ENCODE measurements at places on chromosomes 4 and X.

DNA sequence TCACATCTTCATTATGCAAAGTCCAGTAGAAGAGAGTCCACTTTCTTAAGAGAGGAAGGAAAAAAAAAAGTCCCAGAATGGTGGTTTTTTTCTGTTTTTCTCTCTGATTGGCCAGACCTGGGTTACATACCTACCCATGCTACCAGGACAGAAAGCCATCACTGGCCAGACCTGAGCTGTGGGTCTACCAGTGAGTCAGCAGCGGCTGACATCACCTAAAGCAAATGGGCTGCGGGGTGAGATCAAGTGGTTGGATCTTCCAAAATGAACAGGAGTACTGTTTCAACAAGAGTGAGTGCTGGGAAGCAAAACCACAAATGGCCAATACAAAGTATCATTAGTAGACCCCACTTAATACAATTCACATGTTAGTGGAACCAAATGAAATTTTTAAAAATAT is 1.6 kb upstream of the NDST3 start:
- no peak for DNase-seq

DNA sequence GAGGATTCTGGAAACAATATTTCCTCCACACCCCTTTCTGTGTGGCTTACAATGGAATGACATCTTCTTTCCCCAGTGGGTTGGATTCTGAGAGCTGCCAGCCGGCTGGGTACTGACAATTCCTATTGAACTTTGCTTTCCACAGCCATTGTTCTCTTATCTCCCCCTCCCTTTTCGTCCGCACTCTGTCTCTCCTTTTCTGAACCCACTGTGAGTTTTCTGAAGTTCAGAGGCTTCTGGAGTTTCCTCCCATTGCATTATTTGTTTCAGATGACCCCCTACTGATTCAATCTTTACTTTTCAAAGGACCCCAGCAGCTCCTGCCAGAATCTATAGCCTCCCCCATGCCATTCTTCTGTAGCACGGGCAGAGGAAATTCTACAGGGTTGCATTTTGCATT is 10.4 kb downstream of the SMPX start:
- no peak for DNase-seq

DNA sequence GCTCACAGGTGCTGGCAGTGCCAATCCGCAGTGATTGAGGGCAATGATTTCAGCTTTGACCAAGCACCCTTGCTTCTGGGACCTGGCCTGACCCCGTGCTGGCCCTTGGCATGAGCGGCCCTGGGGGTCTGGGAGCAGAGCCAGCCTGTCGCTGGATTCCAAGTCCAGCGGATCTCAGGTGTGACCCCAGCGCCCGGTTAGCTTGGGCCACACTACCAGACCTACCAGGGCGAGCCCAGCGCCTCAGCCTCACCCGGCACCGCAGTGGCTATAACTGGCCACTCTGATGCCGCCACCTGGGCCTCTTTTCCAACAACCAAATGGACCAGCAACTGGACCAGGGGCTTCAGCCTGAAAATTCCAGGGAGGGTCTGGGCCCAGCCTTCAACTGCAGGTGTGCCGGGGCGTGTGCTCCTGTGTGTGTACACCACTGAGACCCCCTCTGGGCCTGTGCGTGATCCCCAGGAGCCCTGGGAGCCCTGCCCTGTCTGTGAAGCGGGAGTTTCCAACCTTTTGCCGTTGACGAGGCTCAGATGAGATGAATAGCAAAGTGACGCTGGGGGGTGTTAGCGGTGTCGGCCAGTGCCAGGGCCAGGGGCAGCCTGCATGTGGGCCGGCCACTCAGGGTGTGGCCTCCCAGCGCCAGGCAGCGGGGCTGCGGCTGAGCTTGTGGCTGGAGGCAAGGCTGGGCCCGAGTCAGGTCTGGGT is 658 bp downstream of the SH3TC1 start:
- DNase-seq, result peak; percentile 73

DNA sequence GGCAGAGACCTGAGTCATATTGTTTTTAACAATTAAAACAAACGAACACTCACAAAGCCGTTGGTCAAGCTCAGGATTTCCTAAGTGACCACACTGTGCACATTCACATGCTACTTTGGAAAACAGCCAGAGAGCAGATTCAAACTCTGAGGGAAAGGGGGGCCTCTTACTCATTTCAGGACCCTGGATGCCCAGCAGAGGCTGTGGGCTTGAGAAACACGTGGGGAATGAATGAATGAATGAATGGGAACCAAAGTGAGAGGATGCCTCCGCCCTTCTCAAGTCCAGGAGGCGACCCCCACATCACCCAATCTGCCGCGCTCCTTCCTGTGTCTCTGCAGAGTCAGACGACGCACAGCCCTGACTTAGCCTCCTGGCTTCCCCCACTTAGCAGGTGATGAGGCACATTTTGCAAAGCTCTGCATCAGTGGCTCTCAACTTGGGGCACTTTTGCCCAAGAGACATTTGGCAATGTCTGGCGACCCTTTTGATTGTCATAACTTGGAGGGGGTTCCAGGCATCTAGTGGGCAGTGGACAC is 76.0 kb downstream of the ABLIM2 start:
- no peak for DNase-seq

DNA sequence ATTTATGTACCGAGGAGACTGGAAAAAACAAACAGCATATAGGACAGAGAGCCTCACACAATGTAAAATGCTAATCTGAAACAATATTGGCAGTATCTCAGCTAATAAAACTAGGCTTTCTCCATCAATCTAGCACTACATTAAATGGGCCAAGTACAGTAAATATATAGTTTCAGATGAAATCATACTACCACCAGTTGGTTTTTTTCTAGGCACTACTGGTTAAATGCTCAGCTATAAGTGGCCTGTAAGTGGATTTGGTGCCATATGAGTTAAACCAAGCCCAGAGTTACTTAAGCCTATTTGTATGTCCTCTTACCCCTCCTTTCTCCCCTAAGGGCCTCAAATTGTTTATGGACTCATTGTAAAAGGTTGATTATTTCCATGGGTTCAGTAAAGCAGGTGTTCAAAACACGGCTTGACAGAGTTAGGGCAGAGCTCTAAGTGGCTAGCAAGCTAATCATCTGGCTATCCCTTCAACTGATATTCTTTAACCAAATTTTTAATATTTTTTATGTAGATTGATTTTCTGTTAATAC is 57.5 kb downstream of the FAM13A start:
- no peak for DNase-seq

DNA sequence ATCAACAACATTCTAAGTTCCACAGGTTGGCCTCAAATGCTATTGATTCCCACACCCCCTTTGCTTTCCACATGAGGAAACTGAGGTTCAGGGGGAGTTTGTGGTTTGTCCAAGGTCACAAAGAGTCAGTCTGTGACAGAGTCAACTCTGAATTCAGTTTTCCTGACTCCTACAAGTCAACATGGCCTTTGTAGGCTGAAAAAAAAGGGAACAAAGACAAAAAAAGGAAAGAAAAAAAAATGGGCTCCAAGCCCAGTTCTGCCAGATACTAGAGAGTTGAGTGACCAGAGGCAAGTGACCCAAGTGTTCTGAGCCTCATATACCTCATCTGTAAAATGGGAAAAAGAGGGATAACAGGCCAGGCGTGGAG is 16.5 kb upstream of the PIM2 start:
- DNase-seq, result peak; percentile 53

DNA sequence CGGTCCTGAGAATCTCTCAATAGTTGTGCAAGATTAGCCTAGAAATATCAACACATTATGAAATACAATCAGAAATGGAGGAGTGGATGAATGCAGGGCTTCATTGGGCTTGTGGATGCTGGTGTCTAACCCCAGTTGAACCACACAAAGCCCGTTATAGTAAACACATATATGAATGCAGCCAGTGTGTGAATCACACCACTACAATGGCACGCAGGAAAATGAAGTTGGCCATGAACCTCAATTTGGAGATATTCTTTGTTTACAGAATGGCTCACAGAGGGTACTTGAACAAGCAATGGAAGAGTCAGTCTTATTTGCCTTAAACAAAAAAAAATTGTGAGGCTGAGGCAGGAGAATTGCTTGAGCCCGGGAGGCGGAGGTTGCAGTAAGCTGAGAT is 57.8 kb downstream of the SOD3 start:
- no peak for DNase-seq

DNA sequence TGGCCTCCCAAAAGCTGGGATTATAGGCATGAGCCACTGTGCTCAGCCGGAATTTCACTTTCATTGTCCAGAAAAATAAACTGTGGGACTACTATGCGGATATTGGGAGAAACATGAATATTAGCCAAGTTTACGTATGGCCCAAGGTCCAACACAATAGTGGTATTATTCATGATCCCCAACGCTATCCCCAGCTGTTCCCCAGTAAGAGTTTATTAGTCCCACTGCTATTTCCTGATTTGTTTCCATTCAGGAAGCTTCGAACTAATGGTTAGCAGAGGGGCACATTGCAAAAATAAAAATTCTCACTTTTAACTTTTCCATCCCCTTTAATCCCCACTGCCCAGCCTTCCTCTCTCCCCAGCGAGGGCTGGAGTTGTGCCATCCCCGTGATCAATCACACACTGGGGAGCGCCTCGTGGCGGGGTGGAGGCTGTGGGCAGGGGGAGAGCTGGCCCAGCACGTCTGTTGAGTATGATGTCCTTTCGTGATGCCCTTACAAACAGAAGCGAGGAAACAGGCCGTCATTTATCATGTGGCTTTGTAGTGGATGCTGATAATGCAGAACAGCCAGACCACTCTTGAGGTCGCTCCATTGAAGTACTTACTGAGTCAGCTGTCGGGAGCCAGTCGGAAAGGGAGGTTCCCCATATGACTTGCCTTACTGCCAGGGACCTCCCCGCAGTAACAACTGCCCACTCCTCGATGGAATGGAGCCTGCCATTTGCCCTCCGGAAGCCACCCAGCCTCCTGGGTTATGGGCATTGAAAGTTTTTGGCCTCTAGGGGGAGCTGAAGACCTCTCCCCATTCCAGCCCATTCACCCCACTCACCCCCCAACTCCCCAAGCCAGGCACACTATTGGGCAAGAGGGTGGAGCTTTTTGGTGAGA is 117.0 kb downstream of the KDR start:
- DNase-seq, result no peak

DNA sequence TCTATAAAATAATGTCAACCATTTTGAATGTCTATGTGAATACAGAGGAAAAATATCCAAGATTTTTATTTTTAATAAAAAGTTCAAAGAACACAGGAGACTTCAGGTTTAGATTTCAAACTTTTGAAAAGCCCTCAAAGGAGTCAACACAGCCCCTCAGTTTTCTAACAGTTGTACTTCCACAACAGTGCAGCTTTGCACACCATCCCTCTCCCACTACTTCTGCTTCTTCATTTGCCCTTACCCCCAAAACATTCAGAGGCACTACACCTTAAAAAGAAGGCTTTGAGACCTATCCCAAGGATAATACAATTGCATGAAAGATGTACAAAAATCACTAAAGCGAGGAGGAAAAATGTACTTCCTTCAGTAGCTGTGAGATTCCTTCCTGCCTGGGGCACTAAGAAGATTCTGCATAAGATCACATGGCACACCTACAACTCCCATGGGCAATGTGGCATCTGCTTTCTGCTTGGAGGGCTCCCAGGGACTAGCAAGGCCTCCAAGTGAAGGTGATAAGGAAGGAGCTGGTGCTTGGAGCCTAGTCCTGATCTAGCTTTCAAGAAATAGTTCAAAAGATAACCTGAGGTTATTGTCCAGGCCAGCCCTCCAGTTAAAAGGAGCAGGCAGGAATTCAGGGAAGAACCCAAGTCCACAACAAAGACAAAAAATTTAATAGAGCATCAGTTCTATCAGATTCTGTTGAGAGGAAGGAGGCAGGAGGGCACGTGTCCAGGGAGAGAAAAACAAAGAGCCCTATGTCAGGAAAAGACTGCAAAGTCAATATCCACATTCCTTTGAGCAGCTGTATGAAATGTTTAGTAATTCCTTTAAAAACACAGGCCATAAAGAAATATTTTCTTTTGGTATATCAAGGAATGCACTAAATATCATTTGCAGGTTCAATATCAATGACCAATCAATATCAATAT is 19.1 kb downstream of the ARAP2 start:
- no peak for DNase-seq

DNA sequence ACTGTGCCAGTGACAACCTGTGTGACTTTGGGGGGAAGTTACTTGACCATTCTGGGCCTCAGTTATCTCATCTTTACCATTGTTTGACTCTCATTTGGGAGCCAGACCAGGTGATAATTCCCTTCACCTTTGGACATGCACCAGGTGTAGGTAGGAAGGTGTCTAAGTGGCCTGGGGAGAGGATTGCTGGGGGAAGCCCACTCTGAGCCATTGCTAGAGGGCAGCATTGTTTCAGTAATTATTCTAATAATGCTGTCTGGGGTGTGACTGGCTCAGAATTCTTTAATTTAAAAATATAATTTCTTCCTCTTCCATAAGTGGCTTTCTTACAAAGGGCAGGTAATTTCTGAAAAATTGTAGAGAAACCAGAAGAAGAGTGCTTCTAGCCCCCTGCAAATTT is 104.3 kb downstream of the RTL9 start:
- DNase-seq, result no peak

DNA sequence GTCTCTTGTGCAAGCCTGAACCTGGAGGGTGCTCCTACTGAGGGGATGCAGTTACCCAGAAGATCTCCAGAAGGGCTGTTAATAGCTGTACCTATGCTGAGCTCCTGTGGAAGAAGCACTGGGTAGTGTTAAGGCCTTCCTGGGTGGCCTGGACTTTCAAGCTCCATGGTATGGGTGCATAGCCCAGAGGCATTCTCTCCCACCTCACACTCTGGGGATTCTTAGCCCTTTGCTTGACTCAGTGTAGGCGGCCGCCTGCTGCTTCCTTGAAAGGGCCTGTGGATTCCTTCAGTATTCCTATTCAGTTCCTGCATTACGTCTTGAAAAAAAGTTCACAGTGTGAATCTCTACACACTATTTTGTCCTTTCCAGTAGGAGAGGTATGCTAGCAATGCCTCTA is 235.7 kb upstream of the MAGEB16 start:
- DNase-seq, result no peak

GRCh38 chr4:123297836-123298235 is 98.8 kb upstream of the SPRY1 start:
- DNase-seq, result no peak

GRCh38 chr4:16225167-16225862 is 956 bp downstream of the TAPT1 start:
- DNase-seq, result peak; percentile 58

GRCh38 chr4:107978716-107979451 is 10.8 kb upstream of the HADH start:
- no peak for DNase-seq

- no peak for DNase-seq
Measured at GRCh38 chr4:179615704-179616103, 2173.5 kb upstream of the AGA start.

- no peak for DNase-seq
Measured at GRCh38 chr4:77911091-77911490, 48.5 kb downstream of the MRPL1 start.

DNA sequence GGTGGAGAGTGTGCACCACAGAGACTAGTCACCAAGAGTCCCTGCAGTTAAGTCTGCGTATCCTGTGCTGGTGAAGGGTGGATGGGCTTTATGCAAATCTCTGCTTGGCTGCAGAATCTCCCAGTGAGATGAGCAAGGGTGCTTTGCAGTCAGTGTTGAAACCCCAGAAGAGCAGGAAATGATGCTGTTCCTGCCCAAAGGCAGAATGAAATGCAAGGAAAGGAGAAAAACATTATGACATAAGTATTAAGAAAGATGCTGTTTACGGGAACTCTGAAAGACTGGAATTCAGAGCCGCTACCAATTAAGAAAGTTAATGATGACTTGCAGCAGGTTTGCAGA is 25.4 kb upstream of the ACSL1 start:
- DNase-seq, result peak; percentile 90

All from suppressor macrophage (primary cell).